ENCODE measurements at places on chromosomes 5 and 9.

DNA sequence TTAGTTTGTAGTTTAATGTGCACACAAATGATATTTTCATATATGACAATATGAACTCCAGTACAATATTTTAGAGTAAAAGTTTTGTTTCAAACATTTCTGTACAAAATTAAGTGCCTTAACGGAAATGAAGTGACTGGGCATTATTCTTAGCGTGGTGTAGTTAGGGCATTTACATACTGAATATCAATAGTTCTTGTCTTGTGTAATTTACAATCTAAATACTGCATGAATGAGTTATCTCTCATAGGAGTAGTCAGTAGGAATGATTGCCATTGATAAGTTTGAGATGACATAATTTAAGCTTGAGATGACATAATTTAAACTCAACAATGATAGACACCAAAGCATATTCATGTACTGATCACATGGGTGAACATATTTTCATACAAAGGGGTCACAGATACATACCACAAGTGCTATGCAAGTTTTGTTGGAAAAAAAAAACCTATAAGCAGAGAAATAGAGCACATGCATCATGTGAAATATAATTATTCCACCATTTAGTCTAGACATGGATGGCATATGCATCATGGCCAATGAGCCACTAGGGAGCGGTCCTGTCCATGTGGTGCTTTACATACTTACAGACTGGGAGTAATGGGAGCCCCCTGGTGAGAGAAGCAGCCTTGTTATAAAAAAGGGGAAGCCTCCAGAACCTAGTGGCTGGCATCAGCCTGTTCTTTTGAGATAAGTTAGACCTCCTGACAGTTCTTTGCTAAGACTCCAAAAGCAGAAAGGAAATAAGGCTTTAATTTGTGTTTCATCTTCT is 1523.9 kb downstream of the MAT2B start:
- no peak for DNase-seq

DNA sequence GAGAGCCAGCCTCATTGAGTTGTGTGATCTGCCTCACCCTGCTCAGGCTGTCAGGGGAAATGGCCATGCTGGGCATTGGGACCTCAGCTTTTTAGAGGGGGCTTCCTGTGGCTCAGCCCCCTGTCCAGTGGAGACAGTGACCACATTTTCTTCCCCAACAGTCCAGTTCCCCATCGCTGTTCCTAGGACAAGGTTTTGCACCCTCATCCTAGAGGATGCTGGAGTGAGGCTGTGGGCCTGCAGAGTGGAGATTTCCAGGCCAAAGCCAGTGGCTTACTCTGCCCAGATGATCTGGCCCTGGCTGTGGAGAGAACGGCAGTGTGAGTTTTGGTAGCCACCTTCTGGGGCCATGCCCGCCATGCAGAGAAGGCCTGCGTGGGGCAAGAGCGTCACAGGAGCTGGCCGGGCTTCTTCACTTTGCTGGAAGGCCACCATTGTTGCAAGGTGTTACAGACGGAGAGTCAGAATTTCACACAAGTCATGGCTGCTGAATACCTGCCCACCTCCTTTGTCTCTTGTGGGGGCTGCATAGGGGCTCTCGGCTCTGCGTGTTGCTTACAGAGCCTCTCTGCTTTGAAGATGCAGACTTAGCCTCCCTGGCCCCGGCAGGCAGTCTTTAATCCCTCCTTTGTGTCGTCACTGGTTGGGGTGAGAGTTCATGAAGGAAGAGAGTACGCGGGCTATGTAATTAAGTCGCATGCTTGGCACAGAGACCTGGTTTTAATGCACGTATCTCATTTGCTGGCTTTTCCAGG is 35.2 kb upstream of the PITX1 start:
- no peak for DNase-seq

DNA sequence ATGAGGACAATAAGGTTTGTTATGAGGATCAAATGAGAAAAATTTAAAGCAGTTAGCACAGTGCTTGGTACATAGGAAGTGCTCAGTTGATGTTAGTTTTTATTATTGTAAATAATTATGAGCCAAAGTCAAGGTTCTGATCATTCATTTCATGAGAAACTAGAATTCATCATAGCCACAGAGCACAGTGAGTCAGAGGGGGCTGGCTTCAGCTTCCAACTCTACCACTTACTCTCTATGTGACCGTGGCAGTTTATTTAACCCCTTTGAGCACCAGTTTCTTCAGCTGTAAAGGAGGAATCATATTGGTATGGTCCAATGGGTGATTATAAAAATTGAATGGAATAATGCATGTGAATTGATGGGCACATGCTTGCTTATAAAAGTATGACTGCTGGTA is 39.4 kb downstream of the KLHL3 start:
- no peak for DNase-seq

- DNase-seq, result no peak
Observed at GRCh38 chr9:613771-614347, 227.6 kb upstream of the DMRT1 start.

DNA sequence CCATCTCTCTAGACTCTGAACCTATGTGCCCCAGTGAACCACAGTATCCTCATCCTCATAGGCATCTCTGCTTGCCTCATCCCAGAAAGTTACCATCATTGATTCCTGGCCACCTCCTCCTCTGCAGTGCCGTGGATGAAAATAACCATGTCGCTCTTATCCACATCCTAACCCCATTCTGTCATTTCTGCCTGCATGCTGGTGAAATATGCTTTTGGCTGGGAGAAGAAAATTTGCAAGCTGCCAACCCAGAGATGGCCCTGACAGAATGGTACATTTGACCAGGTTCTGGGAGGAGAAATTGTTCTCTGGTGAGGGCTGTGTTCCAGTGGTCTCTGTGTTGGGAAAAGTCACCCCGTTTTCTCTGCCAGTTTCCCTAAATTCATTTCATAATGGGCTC is 149.7 kb downstream of the NMUR2 start:
- no peak for DNase-seq

DNA sequence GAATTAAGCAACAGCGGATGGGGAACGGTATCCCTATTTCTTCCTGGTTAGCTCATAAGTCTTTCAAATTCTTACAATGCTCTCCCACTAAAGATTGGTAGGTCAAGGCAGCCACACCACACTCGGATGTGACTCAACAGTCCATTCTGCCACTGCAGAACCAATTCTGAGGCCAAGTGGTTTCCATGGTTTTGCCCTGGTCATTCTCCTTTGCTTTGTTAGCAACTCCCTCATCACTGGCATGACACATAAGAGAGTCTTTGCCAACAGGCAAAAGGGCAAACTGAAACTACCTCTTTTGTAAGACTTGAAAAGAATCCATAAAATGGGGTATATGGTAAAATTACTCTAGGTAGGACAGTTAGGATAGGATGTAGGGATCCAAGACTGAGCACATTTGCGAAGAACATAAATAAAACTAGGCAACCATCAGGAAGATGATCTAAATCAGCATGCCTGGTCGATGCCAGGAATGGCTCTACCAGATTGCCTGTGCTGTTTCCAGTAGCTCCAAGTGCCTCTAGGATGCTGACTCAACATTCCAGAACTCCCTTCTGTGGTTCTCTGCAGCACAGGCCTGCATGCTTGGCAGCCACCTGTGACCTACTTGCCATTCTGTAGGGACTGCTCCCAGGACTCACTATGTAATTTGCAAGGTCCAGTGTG is 105.4 kb downstream of the DCP2 start:
- no peak for DNase-seq

DNA sequence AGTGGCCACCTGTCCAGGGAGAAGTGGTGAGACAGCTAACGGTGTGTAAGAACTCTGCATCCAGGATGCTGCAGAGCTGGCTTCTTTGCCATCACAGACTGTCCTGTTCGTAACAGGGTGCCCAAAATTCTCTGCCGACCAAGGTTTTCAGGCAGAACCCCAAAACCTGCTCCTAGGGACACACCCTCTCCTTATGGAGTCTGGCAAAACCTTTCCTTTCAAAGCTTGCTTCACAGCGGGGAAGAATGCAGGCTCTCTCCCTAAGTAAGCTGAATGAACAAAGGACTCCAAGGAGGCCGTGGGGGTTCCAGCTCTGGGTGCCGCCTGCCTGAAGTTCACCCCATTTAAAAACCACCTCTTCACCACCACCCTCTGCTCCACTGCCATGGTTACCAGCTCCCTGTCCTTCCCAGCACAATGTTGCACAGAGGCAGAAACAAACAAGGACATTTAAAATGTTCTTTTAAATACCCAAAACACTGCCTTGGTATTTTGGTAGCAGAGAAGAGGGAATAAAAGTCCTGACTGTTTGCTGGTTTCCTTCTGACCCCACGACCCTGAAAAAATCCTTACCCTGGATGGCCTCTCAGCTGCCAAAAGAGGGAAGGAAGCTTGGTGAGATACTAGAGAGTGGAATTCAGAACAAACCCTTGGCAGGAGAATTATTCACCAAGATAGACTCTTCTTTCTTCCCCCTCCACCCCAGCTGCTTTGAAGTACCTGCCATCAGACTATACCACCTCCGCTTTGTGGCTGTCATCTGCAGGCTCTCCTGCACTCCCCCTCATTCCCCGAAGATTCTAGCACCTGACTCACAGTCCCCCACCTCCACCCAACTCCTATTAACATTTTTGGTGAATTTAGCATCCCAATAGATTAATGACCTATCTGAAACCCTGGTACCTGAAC is 7.1 kb upstream of the KLF9 start:
- no peak for DNase-seq

DNA sequence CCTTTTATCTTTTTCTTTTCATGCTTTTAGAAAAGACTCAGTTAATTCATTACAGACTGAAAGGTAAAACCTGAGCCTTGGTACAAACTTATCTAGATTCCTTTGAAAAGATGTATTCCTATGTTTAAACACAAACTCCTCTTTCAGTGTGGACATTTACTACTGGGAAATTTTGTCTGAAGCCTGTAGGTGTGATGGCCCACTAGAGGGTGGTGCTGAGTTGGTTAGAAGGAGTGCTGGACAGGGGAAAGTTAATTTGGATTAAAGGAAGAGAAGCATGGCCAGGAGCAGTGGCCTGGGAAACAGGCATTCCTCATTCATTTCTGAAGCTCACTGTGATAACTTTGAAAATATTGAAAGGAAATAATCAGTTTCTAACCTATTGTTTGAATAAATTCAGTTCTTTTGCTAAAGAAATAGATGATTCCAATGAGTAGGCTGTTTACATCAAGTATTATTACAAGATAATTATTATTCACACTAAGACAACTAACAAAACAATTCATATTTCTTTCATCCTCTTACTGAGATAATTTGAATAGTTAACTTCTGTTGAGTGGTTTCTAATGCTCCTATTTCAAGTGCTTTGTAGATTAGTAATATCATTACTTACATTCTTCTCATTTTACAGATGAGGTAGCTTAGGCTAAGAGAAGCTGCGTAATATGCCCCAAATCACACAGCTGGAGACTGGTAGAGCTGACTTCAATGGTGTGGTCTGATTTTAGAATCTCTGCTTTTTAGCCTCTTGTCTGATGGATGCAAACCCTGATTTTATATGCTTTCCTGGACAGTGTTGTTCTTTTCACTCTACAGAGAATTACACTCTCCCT is 150.9 kb downstream of the ADGRV1 start:
- DNase-seq, result no peak

DNA sequence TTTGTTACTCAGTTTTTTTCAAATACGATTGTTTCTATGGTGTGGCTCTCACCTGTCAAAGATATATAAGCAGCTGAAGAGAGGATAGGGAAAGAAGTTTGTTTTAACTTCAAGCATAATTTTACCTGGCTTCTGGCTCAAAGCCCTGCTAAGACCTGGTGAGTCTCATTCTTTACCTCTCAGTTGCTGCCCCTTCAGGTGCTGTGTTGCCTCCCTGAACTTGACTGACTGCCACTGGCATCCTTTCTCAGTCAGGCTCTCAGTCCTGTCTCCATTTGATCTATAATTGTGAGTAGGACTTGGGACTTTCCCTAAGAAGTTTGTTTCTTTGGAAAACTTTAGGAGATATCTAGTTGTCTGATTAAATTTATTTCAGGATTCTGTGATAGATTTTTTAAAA is 249.6 kb downstream of the IZUMO3 start:
- DNase-seq, result no peak

DNA sequence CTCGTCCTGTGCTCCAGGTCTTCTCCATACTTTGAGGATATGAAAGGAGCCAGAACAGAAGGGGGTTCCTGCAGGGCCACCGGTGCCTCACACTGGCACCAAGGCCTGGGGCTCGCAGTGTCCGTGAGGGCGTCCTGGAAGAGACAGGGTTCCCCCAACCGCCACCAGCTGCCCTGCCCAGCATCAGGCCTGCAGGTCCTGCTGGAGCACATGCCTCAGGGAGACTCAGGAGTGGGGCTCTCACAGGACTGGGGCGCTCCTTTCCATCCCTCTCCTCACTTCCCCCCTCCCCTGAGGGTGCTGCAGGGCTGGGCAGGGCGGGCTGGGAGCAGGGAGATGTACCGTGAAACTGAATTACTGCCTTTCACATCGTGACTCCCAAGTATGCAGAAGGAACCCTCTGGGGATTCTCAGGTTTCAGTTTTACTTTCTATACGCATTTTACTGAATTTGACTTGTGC is 31.7 kb downstream of the CEP72 start:
- no peak for DNase-seq

GRCh38 chr9:132040808-132041207 is 38.9 kb downstream of the MED27 start:
- DNase-seq, result no peak

- no peak for DNase-seq
Observed at GRCh38 chr9:91949946-91950664, at the start of gene ROR2. Gene ROR2, minus strand, starts transcription at chr9:91950228.

DNA sequence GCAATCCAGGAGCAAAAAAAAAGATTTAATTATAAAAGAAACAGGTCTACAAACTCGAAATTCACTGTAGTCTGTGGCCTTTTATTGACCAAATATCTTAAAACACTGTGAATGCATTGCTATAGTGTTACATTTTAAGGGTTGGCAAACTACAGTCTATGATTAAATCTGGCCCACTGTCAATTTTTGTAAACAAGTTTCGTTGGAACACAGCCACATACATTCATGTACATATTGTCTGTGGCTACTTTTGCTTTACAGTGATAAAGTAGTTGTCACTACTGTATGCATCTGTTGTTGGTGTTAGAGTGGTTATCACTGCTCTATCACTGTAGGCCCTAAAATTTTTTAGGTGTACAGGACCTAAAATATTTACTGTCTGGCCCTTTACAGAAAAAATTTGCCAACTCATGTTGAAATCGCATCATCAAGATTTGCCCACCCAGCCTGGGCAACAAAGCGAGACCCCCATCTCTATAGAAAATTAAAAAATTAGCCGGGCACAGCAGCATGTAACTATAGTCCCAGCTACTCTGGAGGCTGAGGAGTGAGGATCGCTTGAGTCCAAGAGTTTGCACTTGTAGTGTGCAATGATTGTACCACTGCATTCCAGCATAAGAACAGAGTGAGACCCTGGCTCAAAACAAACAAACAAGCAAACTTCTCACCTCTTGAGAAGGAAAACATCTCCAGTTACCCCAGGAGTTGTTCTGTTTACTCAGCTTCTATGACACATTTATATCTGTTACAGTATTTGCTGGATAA is 89.0 kb downstream of the ERBIN start:
- DNase-seq, result no peak

GRCh38 chr5:139768807-139769465 is 26.7 kb upstream of the PSD2 start:
- DNase-seq, result no peak

DNA sequence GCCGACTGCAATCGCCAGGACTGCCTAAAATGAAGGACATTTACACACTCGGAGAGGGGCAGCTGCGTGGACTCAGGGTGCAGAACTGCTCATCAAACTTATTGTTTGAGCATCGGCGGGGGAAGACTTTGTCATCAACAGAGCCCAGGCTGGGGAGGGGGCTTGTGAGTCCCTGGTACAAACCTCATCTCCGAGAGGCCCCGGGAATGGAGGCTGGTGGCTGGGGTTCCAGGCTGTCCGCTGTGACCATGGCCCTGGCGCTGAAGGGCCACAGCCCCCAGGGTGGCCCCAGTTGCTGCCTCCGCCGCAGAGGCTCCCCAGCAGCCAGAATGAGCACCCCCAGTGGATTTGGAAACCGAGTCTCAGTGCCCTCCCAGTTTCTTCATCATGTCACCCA is 46.1 kb upstream of the RNU6ATAC start:
- DNase-seq, result no peak

Data from stimulated activated CD4-positive, alpha-beta T cell treated with anti-CD3 and anti-CD28 coated beads, Interleukin-1b, Interleukin-23, amount 100 ng/mL, for 1 hour (primary cell).